ENCODE measurements at places on chromosomes 5 and 9.

DNA sequence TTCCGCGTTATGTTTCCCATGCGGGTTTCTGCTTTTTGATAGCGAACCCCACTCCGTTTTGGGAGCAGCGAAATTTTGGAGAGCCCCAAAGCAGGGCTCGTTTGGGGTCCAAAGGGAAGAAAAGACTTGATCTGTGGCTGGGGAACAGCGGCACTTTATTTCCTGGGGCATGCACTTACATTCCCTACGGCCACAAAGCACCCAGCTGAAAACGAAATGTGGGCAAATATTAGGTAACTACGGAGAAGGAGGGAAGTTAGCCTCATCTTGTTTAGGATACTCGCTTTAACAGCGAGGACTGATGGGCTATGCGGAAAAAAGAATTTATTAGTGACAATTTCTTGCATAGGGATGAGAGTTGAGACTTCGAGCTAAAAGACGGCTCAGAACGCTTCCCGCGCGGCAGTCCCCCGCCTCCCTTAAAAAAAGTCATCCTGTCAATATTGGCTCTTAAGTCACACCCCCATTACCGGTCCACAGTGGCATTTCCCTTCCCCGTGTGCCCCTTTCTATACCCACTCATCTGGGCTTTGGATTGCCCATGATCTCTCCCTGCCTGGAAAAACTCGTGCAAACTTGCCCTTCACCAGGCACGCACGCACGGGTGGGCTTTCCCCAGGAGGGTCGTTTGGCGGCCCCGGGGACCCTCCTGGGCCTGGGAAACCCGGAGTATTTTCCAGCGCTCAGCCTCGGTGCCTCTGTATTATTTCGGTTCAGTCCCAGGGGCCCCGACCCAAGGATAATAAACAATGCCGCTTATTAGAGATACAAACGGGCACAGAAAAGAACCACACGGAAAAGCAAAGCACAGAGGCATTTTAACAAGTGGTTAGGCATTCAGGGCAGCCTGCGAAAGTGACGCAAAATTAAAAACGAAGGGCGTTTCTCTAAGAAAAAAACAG, 35.8 kb upstream of the NFIB start:
- DNase-seq, result no peak

GRCh38 chr9:77707383-77708063, 59.4 kb upstream of the GNA14 start:
- no peak for DNase-seq

DNA sequence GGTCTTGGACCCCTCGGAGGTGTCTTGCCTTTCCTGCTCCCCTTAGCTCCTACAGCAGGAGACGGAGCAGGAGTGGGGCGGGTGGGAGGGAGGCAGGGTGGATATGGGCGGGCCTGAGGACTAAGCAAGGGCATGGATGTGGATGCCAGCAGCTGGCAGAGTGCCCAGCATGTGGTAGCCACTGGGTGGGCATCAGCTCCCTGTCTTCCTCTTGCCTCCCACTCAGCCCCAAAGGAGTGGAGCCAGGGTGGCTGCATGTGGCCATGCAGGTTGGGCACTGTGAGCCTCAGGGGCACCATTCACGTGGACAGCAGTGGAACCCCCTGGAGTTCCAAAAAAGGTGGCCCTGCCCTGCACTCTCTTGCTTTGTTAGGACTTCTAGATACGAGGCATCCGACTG, 90.1 kb upstream of the TBCA start:
- DNase-seq, result no peak

DNA sequence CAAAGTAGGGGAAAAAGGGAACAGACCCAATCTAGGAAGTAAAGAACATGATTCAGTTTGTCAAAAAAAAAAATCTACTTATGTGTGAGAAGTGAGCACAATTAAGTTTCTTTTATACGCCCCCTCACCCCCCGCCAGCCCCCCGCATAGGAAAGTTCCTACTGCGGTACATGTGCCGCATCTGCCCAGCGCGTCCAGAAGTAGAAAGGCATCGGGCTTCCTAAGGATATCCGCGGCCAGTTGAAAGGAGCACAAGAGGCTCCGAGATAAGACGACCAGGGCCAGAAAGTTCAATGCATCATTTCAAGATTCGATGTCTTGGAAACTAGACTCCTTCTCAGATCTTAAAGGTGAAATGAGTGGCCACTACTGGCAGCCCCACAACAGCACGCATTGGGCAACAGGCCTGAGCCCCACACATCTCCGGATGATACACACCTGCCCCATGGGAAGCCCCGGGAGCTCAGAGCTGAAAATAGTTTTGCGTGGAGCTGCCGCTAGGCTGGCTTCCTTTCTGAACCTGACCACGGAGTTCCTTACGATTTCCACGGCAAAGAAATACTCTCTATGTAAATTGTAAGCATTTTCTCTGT, 203.9 kb downstream of the RAB3C start:
- DNase-seq, result no peak

GRCh38 chr5:114062932-114063867, 298.7 kb upstream of the KCNN2 start:
- no peak for DNase-seq

DNA sequence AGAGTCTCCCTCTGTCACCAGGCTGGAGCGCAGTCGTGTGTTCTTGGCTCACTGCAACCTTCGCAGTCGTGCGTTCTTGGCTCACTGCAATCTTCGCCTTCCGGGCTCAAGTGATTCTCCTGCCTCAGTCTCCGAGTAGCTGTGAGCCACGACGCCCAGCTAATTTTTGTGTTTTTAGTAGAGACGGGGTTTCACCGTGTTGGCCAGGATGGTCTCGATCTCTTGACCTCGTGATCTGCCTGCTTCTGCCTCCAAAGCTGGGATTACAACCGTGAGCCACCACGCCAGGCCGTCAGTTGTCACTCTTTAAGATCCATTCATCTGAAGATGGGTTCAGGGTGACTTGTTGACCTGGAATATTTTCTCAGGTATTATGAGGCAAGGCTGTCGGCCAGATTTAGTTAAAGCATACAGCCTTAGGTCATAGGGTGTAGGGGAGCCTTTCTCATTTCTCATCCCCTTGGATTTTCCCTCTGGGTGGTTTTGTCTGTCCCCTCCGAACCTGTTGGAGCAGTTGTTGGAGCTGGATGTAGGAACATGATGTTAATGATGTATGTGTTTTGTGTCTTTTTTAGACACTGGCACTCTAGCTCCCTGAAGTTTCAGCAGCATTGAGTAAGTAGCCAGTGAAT, 1.6 kb downstream of the SLC22A5 start:
- no peak for DNase-seq

DNA sequence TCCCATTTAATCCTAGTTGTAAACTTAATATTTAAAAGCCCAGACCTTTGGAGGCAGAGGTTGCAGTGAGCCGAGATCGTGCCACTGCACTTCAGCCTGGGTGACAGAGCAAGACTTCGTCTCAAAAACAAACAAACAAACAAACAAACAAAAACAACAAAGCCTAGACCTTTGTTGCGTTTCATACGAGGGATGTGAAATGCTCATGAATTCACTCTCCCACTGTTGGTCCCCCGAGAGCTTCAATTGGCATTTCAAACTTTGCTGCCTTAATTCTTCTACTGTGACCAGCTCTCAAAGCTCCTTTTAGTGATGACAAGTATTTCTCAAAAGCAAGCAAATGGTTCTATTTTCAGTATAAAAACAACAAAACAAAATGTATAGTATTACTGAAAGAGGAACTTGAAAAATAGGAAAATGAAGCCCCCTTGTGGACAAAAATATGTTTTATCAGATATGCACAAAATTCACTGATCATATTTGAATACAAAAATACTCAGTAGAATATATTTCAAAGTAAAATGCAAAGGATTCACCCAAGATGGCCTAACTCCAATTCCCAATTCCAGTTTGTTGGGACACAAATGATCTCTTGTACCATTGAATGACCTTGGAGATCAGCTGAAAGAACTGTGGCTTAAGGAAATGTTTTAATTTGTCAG, 140.4 kb downstream of the ESM1 start:
- no peak for DNase-seq

- no peak for DNase-seq
Measured at GRCh38 chr9:3968891-3969290, 331.0 kb downstream of the GLIS3 start.

DNA sequence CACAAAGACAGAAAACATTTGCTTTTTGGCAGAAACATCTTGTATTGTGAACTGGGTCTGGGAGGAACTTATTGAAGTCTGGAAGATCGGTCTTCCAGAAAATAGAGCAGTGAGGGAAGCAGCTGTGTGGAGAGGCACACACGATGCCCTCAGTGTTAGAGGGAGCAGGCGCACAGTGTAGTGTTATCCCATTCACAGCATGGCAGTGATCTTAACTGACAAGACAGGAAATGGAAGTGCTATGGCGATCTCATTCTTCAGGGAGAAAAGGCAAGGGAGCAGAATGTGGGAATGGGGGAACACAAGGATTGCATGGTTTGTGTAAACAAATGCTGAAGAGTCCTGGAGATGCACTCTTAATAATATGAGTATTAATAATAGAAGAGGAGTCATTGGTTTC, 161.0 kb downstream of the PBX3 start:
- DNase-seq, result no peak

DNA sequence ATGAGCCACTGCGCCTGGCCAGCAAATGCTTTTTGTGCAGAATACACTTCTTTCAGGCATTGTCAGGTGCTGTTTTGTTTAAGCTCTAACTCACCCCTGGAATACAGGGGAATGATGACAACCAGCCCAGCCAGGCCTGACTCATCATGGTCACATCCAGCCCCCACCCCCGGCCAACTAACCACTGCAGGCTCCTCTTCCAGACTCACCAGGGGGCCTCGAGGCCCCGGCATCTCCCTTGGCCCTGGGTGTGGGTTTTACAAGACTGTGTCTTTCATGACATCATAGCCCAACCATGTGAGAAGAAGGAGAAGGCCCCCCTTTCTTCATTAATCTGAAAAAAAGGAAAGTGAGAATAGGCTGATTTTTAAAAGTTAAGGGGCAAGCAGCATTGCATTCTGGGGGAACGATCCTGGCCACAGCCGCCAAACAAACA, 35.5 kb downstream of the OLFML2A start:
- DNase-seq, result no peak

- no peak for DNase-seq
Measured at GRCh38 chr5:133450286-133450685, 162.1 kb downstream of the FSTL4 start.

DNA sequence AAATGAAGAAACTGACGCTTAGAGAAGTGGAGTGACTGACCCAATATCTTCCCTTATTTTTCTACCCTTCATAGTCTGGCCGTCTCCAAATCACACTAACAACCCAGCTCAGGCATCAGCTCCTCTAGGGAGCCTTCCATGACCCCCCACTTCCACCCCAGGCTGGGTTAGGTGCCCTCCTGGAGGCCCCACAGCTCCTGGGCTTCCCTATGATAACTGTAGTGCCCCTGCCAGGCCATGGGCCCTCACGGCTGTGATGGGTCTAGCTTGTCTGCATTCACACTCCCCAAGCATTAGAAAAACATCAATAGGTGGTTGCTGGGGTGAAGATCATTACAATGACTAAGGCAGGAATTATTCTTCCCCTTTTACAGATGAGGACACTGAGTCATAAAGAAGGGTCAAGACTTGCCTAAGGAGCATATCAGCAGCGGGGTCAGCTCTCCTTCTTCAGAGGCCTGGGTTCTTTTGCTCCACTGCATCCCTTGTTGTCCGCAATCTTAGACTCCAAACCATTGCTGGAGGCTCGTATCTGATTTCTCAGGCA, 7.3 kb downstream of the CORO2A start:
- DNase-seq, result no peak

DNA sequence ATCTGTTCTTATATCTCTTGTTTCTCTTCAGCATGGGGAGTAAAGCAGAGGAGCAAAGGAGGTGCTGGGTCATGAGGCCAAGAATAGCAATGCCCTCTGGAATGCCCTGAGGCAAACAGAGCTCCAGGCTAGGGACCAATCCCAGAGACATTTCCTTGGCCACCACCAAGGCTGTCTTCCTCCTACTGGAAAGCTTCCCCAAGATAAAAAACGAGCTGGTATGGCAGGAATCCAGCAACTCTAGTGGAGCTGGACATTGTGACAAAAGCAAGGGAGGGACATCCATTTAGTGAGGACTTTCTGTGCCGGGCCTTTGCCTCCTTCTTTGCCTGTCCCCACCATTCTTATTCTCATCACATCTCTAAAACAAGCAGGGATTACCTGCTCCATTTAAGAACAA, 161.6 kb downstream of the ASTN2 start:
- no peak for DNase-seq

- no peak for DNase-seq
Measured at GRCh38 chr9:23172979-23173637, 652.9 kb downstream of the ELAVL2 start.

DNA sequence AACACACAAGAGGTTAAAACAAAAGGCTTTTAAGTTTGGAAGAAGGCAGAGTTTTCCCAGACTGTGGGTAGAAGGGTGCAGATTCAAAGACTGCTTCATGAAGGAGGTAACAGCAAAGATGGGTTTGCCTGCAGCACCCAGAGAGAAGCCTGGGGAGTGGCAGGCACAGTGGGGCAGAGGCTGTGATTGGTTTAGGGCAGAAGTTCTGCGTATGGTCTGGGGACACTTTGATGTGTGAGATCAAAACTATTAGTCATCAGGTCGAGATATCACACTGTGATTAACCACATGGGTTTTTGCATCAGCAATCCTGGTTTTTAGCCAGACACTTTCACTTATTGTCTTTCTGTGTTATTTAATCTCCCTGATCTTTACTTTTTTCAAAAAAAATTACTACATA, 188.8 kb upstream of the GLRA1 start:
- DNase-seq, result no peak

GRCh38 chr5:105197531-105197930, 1634.9 kb upstream of the NUDT12 start:
- DNase-seq, result no peak

GRCh38 chr5:149049371-149049781, 13.5 kb downstream of the SH3TC2 start:
- no peak for DNase-seq

GRCh38 chr5:44809215-44809955, 638 bp downstream of the MRPS30 start:
- DNase-seq, result peak; percentile 58

GRCh38 chr5:168120401-168121137, 170.9 kb upstream of the WWC1 start:
- DNase-seq, result no peak

DNA sequence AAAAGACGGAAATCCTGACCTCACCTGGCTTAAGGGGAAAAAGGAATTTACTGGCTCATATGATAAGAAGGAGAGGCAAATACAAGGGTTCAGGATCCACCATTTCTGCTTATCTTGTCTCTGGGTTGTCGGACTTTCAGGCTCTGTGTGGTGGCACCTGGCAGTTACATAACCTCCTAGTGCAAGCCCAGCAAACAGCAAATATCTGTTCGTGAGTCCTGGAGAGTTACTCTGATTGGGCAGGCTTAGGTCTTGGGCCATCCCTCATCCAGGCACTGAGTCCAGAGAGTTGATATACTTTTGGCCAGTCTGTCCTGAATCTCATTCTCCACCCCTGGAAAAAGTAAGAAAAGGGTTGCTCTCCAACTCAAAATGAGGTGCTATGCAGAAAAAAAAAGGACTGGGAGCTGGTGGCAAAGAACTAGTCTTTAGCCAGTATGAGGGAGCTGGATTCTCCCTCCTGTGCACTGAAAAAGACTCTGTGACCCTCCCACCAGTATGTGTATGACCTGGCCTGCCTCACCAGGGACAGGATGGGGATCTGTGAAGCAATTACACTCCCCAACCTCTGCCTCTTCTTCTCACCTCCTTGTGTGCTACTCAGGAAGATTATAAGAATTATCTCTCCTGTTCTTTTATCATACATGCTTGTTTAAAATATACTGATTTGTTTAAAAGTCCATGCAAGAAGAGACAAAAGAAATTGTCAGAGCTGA, 282.9 kb downstream of the ARHGAP26 start:
- no peak for DNase-seq
